AG09319 (cell line): ENCODE measurements at places on chromosomes 3 and 15.

DNA sequence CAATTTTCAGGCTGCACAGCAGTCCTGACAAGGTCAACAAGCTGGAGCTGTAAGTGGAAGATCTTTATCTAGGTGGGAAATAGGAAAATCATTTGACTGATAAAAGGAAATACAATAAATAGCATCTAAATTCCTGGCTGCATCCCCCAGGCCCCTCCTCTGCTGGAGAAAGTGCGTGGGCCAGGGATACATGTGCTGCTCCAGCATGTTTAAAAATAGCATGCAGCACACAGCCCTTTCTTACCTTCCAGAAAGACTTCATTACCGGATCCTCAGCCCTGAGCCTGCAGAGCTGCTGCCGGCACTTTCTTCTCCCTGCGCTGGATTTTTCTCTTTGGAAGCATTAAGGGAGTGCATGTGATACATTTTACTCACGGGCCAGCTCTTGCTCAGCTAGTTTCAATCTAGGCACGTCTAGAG, 77.3 kb downstream of the HMG20A start:
- DNase-seq, result no peak

GRCh38 chr3:139319428-139320402, 24.1 kb upstream of the MRPS22 start:
- DNase-seq, result no peak

- DNase-seq, result no peak
Measured at GRCh38 chr3:22103423-22103822, 352.4 kb upstream of the ZNF385D start.

GRCh38 chr3:45628746-45629145, 34.2 kb downstream of the LIMD1 start:
- DNase-seq, result no peak

- DNase-seq, result no peak
Measured at GRCh38 chr3:166902374-166902773, 477.7 kb downstream of the ZBBX start.

- DNase-seq, result no peak
Measured at GRCh38 chr3:25575001-25575400, 89.7 kb downstream of the TOP2B start.

GRCh38 chr15:88648357-88649214, 9.8 kb downstream of the ISG20 start:
- no peak for DNase-seq

DNA sequence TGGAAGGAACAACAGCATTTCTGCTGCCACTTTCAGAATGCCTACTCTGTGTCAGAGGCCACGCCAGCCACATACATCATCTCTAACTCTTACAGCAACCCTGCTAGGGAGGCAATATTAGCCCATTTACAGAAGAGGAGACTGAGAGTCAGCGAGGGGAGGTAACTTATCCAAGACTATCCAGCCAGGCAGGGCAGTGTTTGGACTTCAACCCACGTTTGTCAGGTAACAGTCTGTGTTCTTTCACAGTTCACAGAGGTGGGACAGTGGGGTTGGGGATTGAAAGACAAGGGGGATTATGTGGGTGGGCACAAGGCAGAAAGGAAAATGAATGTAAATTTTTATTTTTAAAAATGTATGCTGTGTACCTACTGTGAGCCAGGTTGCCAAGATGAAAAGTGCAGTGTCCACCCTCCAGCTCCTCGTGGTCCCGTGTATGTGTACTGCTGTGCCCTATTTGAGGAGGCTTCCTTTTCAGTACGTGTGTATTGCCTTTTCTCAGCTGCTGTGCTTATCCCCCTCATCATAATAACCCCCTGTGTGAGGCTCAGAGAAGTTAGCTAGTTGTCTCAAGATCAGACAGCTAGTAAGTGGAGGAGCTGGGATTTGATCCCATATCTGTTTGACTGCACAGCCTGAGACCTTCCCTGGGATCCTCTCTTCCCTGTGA, 16.5 kb upstream of the ATP2B2 start:
- DNase-seq, result no peak

- no peak for DNase-seq
Measured at GRCh38 chr3:2166552-2166951, 67.9 kb downstream of the CNTN4 start.

DNA sequence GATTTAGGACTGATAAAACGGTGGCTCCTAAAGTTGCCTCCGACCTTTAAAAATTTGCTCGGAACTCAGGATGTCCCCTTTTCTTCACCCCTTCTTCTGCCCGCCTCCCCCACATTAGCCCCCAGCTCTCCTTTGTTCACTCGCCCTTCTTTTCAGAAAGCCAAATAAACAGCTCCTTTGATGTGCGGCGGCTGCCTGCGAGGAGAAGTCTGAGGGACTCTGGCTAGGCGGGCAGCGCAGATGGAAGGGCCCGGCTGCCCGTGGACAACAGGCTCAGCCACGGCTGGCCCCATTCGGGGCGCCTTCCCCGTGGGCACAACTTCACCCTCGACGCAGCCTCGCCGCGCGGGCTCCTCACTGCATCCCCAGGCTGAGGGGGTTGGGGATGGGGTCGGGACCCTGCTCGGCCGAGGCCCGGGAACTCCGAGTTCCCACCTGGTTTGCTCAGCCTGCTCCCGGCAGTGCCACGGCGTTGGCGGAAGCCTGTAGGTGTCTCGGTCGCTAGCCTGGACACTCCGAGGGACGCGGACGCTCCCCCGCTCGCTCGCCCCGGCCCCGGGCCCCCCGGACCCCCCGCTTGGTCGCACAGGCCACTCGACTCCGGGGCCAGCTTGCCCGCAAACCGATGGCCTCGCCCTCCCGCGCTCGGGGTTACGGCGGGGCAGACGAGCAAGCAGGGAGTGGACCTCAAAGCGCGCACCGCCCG, 897 bp upstream of the TLE3 start:
- no peak for DNase-seq

- DNase-seq, result no peak
Measured at GRCh38 chr15:84638103-84638502, 16.0 kb downstream of the WDR73 start.

- DNase-seq, result no peak
Measured at GRCh38 chr15:66858423-66859207, 156.6 kb downstream of the SMAD6 start.

DNA sequence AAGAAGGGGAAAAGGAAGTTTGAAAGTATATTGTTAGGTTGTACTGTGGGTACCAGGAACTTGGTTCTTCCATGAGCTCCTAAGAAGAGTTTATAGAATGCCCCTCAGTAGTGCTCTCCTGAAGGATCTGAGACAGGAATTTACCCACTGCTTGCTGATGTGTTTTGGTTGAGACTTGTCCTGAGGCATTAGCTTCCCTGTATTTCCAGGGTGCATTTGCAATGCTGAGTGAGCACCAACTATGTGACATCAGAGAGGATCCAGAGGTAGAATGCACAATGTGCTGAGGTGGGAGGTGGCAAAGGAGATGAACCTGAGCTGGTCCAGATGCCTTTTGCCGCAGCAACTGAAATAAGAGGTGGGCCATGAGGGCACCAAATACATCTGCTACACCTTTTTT, 64.3 kb upstream of the LRRC3B start:
- no peak for DNase-seq

DNA sequence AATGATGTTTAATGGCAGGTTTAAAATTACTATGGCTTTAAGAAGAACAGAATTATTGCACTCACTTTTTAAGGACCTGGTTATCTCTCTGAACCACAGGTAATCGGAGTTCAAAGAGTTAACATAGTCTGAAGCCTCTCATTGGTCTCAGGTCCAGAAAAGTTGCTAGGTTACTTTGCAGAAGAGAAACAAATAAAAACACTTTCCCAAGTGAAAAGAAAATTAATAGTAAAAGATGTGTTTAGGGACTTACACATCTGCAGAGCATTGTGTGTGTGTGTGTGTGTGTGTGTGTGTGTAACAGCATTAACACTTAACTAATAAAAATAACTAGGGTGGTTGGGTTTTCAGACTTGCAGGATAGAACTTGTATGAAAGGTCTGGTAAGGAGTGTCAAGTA, 1.0 kb downstream of the MASP1 start:
- DNase-seq, result no peak

DNA sequence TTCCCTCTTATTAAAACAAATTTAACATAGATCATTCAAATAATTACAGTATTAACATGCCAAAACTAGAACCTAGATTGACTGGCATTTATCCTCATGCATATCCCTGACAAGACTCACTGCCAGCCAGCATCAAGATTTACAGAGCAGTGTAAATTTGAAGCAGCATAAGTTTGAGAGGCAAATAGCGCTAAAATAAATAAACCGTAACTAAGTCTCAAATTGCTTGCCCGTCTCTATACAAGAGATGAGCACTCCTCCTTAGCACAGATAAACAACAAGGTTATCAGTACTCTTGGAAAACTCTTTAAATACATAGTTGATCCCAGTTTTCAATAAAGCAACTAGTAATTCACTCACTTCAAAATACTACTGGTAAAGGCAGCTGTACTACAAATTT, 29.6 kb downstream of the MSL2 start:
- DNase-seq, result no peak

GRCh38 chr3:11282250-11283138, 10.3 kb downstream of the ATG7 start:
- DNase-seq, result no peak

GRCh38 chr15:34855893-34856292, 60.5 kb upstream of the ACTC1 start:
- no peak for DNase-seq
